ENCODE measurements at places on chromosomes 16 and 17. TPM values are rescaled to one million over a fixed set of nuclear protein-coding genes. Genes with fewer than 3 reads are reported as not detected.

GRCh38 chr17:81712468-81713003 lies 452 bp downstream of the SLC25A10 start:
- no peak for DNase-seq

- no peak for DNase-seq
Observed at GRCh38 chr17:36641331-36641876, 40.0 kb downstream of the MRM1 start.

DNA sequence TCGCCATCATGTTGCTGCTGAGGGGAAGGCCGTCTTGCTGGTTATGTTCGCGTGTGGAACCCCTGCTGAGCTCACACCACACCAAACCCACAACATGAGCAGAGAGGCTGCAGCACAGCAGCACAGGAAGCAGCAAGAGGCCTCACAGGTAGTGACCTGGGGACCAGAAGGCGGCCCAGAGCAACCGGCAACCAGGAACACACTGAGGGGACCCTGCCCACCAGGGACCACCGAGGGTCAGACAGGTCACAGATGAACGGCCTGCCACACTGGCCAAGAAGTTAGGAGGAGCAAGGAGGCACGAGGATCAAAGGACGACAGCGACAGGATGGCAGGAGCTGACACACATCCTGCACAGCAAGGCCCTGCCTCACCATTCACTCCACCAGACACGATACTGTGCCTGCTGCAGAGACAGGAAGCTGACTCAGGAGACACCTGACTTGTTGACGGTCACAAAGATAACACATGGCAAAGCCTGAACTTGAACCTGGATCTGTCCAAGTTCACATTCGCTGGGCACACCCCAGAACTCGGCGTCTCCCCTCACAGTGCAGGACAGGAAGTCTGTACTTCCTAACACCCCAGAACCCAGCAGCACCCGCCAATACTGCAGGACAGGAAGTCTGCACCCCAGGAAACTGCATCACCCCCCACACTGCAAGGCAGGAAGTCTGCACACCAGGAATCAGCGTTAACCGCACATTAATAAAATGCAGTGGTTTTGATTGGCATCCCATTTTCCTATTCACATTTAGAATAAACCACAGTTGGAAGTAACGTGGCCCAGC lies 98.5 kb downstream of the ZNF778 start:
- no peak for DNase-seq

GRCh38 chr17:32197987-32198386 lies 55.7 kb downstream of the RHOT1 start:
- no peak for DNase-seq

DNA sequence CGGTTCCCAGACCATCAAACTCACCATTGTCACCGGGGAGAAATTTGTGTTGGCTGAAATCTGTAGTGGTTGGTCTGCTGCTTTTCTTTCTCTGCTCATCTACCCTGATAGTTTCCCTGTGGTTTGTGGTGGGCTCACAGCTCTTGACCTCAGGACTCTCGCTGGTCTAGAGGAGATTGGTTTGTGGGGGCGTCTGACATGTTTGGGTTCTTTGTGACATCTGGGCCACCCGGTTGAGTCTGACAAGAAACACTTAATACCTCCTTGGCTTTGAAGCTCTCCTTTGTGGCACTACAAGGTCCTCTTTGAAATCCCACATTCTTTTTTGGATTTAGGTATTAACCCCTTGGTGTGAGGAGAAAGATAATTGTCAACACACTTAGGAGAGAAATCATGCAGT lies 662.0 kb downstream of the WWOX start:
- DNase-seq: no peak

Gene HBA1
- not detected for polyA plus RNA-seq

Gene C16orf74
- 2.9 TPM for polyA plus RNA-seq

Gene NME1
- polyA plus RNA-seq: 178 TPM
